ENCODE measurements at places on chromosomes 12 and 14. TPM values are rescaled to one million over a fixed set of nuclear protein-coding genes. Genes with fewer than 3 reads are reported as not detected.

Gene HOXC6
- 0.58 TPM for total RNA-seq

GRCh38 chr12:3520168-3520567, 29.2 kb downstream of the PRMT8 start:
- no peak for DNase-seq
- no peaks in the 10 kb centered on the region for H3K36me3 ChIP-seq
- no peaks in the 10 kb centered on the region for H3K27me3 ChIP-seq
- H3K27ac ChIP-seq = no peak overlapping the region

Gene TAS2R46
- total RNA-seq = 2.4 TPM

Gene PTGDR
- not detected for total RNA-seq

Gene MIPOL1
- 31.3 TPM for total RNA-seq

- peaks cover 38% of the 10 kb centered on the region for H3K4me1 ChIP-seq
- peak overlapping the region; percentile 70 for H3K27ac ChIP-seq
- no peak overlapping the region for H3K4me3 ChIP-seq
Measured at GRCh38 chr12:6764011-6764828, 1.9 kb upstream of the PTMS start.
